ENCODE measurements at places on chromosomes 1 and 21.

DNA sequence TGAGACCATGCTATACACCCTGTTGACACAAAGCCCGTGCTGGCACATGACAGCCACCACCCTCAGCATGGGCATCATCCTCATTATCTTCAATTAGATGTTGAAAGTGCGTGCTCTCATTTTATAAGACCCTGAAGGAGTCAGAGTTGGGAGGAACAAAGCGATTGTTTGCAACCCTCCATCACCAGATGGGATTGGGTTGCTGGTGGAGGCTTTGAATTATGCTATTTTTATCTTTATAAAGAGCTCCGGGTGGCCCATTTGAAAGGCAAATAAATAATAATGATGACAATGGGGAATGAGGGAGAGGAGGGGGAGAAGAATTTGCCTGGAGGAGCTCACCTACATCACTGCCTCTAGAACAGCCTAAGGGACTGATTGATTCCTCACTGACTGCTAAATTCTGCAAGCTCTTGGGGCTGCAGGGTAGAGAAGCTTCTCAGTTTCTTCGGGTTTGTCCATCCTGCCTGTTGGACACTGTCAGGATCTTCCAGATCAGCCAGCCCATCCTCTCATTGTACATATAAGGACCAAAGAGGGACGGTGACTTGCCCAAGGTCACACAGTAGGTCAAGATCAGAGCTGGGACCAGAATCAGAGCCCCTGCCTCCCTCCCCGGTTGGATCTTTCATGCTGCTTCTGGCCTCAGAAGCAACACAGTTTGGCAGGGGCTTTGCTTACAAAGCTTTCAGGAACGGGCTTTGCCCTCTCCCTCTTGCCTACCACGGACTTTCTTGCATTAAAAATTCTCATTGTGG is 130.9 kb upstream of the ZBTB40 start:
- DNase-seq, result no peak

DNA sequence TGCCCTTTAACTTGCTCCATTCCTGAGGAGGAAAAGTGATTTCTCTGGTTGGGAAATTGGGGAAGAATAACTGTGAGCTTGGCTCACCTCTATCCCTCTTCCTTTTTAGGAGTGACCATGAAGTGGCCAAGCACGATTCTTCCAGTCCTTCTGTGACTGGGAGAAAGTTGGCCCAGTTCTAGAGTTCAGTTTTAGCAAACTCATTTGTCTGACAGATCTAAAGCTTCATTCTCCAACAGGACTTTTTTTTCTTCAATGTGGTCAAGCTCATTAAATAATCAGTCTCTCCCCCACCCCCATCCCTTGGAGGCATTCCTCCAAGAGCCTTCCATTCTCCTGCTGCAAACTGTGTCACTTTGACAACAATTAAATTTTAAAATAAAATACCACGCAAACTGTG is 6.4 kb upstream of the AGL start:
- DNase-seq, result peak; percentile 43

DNA sequence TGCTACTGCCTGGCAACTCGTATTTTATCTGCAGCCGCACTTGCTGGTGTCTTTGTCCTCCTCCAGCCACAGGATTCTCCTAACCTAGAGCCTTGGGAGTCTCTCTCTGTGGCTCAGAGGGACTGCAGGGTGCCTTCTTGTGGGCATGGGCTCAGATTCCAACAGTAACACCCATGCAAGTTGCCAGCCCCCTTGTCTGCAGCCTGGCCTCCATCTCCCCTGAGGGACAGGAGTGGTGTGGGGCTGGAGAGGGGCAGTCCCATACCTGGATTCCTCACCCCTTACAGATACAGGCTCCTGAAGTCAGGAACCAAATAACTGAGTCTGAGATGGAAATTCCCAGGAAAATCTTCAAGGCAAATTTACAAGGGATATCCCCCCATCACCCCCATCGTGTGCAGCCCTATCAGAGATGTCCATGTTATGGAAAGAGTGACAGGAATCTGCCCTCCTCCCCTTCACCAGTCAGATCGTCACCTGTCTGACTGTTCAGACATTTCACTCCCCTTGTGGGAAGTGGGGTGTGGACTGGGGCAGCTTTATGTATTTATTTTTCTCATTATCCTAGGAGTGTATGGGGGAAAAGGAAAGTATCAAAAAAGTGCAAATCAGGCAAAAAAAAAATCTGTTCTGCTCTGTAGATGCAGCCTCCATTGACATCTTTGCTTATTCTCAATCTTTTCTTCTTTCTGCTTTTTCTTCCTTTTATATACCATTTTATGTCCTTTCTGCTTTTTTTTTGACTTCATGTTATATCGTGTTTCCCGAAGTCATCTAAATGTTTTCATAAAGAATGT is 70.8 kb downstream of the MAN1C1 start:
- no peak for DNase-seq

DNA sequence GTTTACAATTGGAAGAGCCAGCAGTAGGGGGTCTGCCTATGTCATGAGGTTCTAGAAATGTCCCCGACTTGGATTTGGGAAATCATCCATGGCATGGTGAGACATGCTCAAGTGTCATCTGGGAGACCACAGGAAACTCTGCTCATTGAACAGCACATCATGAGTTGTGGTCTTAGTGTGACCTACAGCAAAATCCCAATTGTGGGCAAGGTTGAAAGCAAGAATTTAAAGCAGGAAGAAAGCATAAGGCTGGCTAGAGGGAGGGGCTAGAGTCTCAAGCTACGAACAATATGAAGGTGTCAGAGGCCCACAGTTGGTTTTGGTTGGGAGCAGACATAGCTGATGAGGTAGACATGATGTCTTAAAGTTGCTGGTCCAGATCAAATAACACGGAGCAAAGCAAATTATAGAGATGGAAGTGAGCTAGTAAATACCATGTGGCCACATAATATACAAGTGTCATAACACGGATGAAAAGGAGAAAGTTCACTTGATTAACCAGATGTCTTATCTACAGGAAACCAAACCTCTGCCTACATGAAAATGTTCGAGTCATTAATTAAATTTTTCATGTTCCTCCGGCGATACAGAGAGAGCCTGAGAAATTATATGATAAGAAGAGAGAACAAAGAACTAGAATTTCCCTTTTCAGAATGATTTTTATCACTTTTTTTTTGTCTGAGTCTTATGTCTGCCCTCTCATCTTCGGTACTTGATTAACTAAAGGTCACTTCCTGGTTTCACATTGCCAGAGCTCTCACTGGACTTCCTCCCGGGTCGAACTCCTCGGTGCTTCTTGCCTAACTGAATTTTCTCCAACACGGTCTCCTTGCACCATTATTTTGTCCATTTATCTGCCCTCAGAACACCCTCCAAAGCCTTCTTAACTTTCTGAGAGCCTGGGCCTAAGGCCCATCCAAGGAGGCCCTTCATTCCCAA is 67.5 kb upstream of the DUSP10 start:
- DNase-seq, result no peak

- DNase-seq, result no peak
Observed at GRCh38 chr1:225998560-225999226, 450 bp downstream of the SDE2 start.

GRCh38 chr1:77834771-77835334 is 53.6 kb upstream of the NEXN start:
- DNase-seq, result no peak

- no peak for DNase-seq
Observed at GRCh38 chr1:4267381-4268261, 367.5 kb upstream of the C1orf174 start.

DNA sequence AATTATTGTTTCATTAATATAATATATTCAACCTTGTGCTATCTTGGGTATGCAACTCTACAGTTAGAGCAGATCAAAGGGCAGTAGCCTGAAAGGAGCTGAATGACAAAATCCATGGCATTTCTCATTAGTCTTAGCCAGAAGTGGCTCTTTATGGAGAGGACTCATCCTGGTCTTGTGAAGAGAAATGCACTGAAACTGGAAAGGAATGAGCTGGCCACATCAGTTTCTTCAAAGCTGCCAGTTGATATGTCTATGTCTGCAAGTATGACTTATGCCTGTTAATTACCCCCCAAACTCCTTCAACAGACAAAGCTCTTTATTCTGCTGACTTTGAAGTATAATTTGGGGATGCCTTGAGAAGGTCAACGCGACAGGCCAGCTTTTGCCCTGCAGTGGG is 119.0 kb upstream of the UBE2U start:
- DNase-seq, result no peak

GRCh38 chr1:184219883-184220282 is 166.9 kb upstream of the C1orf21 start:
- DNase-seq, result no peak

Measured in Ammon's horn (tissue), 1 donor.